ENCODE measurements at places on chromosomes 5 and 9. TPM values are rescaled to one million over a fixed set of nuclear protein-coding genes. Genes with fewer than 3 reads are reported as not detected.

The DND1 gene
- 0.33 TPM for total RNA-seq

The C5orf58 gene
- not detected for total RNA-seq

The CDH9 gene
- not detected for total RNA-seq

The ZBED3 gene
- 0.44 TPM for total RNA-seq

The SLC26A2 gene
- total RNA-seq: 16.5 TPM

The FAM120A gene
- total RNA-seq: 106 TPM

The AGXT2 gene
- not detected for total RNA-seq

Data from uterine smooth muscle cell (primary cell).